NCI-H226 (cell line): ENCODE measurements at places on chromosomes 12 and 14.

DNA sequence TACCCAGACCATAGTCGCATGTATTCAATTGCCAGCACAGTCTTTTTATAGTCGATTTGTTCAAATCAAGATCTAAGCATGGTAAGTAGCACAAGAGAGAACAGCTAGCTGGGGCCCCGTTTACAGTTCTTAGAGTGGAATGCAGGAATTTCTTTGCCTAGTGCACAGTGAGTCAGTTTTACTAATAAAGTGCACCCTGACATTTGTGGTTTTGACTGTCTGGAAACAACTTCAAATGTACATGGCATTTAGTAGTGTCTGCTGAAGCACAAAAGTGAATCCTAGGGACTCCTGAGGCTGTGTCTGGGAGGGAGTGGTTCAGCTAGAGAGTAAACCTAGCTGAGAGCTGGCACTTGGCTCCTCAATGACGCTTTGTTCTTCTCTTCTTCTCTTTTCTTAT lies 64.9 kb downstream of the TMX1 start:
- peak; percentile 89 for DNase-seq

DNA sequence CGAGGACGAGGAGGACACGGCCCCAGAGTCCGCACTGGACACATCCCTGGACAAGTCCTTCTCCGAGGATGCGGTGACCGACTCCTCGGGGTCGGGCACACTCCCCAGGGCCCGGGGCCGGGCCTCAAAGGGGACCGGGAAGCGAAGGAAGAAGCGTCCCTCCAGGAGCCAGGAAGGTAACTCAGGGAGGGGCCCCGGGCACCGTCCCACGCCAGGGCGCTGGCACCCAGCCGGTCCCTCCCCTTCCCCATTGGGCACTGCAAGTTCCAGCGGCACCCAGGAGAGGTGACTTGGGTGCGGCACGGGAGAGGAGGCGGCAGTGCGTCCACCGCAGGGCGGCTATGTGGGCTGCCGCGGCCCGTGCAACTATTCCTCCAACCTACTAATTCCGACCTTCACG lies 9.3 kb upstream of the ADSS1 start:
- DNase-seq, result no peak

DNA sequence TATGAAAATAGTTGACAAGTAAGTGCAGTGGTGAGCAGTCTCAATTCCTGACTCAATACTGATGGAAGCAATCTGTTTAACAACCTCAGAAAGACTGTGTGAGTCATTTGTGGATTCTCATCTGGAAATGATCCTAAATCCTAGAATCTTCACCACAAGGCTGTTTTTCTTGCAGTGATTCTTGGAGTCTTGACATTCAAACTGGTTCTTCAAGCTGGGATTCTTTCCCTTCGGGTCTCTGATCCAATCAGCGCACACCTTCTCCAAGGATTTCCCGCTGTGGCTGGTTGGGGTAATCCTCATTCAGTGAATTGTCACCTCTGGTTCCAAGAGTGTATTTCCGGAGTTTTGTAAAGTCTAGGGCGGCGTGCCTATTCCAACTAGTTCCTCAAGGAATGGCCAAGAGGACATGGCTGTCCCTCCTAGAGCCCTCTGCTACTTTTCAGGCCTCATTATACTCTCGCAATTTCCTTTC lies 37.7 kb upstream of the FOXJ2 start:
- peak; percentile 80 for DNase-seq

DNA sequence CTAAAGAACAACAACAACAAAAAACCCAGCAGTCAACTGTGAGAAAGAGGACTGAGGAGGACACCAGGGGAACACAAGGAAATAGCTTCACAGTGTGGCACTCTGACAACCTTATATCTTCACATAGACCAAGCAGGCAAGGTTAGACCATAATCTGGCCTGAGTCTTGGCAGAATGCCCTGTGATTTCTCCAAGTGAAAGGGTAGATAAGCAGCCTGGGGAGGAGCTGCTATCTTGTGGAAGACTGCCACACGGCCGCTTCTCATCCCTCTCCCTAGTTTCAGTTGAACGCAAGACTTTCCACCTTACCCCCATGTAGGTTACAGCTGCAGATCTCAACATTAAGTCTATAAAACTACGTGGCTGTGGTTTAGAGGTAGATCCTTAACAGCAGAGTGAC lies 3.7 kb downstream of the SLC25A21 start:
- DNase-seq, result no peak

DNA sequence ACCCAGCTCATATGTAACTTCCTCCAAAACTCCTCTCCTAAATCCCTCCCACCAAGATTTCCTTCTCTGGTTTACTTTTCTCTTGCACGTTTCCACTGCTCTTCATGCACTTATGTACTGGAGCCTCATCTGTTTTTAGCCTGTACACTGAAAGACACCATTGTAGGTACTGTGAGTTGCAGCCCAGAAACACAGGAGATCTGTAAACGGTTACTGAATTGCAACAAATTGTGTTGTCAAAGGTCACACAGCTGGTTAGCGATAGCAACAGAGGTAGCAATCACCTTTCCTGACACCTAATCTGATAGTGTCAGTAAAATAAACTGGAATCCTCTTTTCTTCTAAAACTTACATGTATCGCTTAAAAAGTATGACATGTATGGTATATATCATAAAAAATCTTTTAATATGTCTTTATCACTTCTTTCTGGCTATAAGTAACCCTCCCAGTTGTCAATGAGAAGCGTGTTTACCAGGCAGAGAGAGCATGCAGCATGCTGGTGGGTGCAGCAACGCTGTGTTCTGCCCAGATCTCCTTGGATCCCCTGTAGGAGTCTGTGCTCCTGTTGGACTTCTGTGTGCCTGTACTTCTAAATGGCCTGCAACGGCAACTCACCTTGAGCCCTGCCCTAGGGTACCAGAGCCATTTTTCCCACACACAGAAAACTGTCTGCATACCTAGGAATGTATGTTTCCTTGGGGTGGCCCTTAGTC lies 121.5 kb upstream of the CPM start:
- DNase-seq, result no peak

- no peak for DNase-seq
These were observed 174.0 kb upstream of the DIO2 start for GRCh38 chr14:80385336-80385735.

DNA sequence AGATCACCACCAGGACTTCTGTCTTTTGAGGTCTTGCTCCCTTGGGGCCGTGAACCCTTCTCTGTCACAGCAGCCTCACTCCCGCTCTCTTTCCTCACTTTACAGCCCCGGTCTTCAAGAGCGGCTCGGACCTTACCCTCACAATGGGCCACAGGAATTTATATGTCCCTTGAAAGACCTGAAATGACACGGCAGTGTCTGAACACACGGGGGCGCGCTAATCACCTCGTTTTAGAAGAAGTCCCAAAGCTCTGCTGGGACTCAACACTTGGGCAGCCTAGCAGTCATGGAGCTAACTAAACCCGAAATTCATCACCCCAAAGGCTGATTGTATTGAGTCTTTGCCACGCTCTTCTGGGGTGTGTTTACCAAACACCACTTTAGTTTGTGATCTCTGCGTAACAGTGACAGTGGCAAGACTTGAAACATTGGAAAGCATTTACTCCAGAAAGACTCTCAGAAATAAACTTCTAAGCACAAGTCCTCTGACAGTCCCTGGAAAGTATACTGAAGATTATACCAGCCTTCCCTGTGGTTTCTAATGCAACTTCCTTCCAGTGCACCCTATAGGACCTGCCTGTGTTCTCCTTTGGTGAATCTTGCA lies 29.0 kb downstream of the SERPINA11 start:
- DNase-seq, result no peak

DNA sequence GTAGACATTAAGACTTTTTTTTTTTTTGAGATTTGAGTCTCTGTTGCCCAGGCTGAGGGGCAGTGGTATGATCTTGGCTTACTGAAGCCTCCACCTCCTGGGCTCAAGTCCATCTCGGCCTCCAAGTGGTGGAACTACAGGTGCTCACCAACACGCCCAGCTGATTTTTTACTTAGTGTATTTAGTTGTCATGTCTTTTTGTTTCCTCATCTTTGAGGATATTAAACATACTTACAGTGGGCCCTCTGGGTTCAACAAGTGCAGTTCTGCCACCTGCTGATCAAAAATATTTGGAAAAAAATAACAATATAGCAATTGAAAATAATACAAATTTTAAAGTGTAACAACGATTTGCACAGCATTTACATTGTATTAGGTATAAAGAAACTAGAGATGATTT lies 4.4 kb upstream of the B4GALNT1 start:
- DNase-seq, result no peak

- DNase-seq, result peak; percentile 4
These were observed 51.3 kb upstream of the A2ML1 start for GRCh38 chr12:8771072-8771471.

DNA sequence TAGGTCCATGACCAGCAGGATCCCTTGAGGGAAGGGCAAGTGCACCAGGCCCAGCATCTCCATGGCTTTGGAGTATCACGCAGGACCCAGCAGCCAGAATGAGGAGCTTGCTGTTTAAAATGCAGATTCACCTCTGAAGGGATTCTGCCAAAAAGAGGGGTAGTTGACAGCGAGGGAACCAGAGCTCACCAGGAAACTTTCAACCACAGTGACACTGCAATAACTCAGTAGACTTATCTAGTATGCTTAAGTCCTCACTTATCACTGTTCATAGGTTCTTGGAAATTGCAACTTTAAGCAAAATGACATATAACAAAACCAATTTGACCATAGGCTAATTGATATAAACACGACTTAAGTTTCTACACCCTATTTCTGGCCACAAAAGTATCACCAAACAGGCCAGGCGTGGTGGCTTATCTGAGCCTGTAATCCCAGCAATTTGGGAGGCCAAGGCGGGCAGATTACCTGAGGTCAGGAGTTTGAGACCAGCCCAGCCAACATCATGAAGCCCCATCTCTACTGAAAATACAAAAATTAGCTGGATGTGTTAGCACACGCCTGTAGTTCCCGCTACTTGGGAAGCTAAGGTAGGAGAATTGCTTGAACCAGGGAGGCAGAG lies 21.4 kb upstream of the CKAP4 start:
- no peak for DNase-seq

- DNase-seq, result peak; percentile 99
These were observed 99.1 kb upstream of the NAP1L1 start for GRCh38 chr12:76183459-76184186.

DNA sequence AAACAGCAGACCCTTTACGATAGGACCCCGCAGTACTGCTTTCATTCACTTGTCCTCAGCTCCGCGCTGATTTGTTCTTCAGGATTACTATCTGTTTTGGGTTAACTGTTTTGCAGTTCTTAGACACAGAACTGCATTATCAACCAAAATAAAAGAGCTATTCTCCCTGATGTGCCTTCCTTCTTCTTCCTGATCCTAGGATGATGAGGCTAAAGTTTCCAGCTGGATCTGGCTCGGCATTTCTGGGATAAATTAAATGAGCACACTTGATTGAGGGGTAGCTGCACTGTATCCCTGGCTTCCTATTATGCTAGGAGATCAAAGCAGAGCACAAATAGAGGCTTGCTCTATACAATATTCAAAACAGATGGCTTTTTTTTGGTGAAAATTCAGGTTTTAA lies 165.7 kb downstream of the FBXL14 start:
- no peak for DNase-seq

DNA sequence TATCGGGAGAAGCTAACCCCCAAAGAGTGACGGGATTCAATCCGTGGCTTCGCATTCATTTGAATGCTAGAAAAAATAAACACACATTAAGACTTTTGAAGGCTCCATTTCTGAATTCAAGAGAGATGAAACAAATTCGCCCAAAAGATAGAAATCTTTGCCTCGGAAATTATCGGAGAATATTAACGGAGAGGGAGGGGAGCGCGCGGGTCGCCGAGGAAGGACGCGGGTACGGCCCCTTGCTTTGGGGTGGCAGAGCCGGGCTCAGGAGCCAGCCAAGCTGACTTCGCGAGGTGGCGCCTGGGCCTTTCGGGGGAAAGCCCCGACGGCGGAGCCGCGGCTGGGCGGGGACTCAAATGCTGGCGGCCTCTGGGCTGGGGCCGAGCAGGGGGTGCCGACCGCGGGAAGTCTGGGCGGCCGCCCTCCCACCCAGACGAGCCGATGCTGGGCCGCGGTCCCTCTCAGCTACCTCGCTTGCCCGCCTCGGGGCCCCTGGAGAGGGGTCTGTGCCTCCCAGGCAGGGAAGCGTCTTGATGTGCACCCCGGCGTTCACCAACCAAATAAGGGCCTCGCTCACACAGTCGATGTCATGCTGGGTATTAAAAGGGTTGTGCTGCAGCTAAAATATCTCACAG lies 14.7 kb downstream of the NKX2-1 start:
- DNase-seq, result no peak

- peak; percentile 79 for DNase-seq
These were observed 76.1 kb downstream of the RASSF8 start for GRCh38 chr12:26034371-26035142.

- no peak for DNase-seq
These were observed 236.6 kb upstream of the CCDC196 start for GRCh38 chr14:66249544-66249943.

DNA sequence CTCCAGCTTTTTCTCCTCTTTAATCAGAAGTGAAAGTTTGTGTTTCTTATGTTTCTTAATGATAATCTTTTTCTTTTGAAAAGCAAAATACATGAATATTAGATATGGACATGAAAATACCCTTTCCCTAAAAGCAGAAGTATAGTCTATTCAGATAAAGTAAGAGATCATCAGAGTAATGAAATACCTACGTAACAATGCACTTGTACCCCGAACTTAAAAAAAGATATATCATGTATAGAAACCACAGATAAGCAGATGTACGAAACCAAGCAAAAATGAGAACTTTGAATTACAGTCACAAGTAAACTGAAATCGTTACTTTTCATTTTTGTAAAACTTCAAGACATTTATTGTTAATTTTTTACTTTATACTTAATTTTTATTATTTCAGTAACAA lies 1.5 kb upstream of the GPR65 start:
- DNase-seq, result no peak

GRCh38 chr14:101288436-101289229 lies 272.7 kb upstream of the DIO3 start:
- no peak for DNase-seq

GRCh38 chr12:5615760-5616159 lies 183.9 kb downstream of the NTF3 start:
- no peak for DNase-seq

- no peak for DNase-seq
These were observed 242.3 kb downstream of the NRXN3 start for GRCh38 chr14:78412475-78412874.

GRCh38 chr14:99964979-99965378 lies 100.2 kb upstream of the EVL start:
- no peak for DNase-seq

DNA sequence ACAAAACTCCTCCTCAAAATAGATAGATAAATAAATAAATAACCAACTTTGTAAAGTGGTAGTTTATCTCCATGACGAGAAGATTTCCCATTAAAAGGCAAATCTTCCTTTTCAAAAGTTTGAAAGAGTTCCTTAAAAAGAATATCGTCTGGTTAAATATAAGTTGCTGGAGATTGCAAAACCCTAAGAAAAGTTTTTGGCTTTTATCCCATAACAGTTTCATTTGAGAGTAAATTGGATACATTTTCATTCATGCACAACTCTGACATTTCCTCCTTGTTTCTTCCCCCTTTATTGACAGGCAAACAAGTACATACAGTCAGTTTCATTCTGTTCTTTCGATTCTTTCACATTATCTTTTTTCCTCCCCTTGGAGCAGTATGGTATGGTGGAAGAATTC lies 45.4 kb upstream of the BTG1 start:
- DNase-seq, result no peak
